Panc1 (cell line): ENCODE measurements at places on chromosomes 4 and X. TPM values are rescaled to one million over a fixed set of nuclear protein-coding genes. Genes with fewer than 3 reads are reported as not detected.

Gene XK
- total RNA-seq = 1.3 TPM

Gene SCML2
- 7.1 TPM for total RNA-seq

Gene HTR2C
- total RNA-seq = not detected

DNA sequence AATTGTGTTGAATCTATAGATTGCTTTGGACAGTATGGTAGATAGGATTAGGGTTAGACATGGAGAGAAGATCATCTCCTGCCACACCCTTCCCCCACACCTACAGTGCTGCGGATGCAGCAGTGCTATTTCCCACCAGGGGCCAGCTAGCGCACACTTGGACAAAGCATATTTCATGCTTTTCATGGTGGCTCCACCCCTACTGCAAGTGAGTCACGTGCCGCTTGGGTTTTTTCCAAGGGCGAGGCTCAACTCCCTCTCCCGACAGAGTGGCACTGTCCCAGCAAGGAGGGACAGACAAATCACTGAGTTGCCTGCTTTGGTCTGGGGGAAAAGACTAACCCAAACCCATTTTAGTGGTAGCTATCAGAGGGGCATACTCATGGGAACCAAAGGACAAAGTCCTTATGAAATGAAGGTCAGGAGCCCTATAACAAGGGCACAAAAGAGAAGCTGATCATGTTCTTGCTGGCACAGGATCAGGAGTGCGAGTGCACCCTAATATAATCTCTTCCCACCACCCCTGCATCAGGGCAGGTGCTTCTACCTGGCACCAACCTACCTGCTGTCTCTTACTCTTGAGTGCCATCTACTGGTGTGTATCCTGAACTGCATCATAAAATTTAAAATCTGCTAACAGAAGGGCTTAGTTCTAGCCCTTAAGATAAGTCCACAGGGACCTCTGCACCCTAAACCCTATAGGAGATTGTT, 55.1 kb upstream of the PGAM4 start:
- peak; percentile 27 for DNase-seq
- no peak overlapping the region for H3K4me3 ChIP-seq

DNA sequence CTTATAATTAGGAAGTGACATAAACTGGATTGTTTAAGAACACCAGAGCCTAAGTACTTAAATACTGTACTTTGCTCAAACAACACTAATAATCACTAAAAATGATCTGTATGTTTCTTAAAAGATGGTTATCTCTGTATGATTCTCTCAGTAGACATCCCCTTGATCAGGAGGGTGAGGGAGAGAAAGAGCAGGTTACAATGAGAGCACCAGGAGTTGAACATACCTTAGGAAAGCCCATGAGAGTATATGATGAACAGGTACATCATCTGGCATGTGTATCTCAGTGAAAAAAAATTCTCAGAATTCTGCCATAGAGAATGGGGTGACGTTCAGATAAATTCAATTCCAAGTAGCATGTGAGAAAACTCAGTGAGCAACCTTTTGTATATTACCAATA, 59.9 kb upstream of the IL2 start:
- DNase-seq = no peak
- H3K4me1 ChIP-seq = no peaks in the 10 kb centered on the region

DNA sequence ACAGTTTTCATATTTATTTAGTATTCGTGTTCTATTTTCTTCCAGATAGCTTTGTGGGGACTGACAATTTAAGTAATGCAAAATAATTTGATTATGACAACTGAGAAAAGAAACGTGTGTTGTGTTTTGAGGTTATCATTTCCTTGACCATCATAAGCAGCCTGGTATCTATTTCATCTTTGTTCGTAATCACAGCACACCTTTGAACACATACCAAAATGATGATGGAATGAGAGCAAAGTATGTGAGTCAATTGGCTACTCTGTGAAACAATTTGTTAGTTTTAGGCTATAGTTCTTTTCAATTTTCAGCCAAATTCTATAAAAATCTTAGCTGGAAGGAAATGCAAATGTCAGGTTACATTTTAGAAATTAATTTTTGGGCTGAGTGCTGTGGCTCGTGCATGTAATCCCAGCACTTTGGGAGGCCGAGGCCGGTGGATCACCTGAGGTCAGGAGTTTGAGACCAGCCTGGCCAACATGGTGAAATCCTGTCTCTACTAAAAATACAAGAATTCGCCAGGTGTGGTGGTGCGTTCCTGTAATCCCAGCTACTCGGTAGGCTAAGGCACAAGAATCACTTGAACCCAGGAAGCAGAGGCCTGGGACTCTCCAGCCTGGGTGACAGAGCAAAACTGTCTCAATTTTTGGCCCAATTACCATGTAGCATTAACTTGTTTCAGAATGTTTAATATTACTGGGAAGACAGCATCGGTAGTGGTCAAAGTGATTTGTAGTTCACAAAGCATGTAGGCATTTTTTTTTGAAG, 1.1 kb upstream of the DUSP21 start:
- H3K27me3 ChIP-seq = no peaks in the 10 kb centered on the region
- no peak overlapping the region for H3K4me3 ChIP-seq
- no peaks in the 10 kb centered on the region for H3K36me3 ChIP-seq
- no peak overlapping the region for H3K27ac ChIP-seq
- H3K4me1 ChIP-seq = no peaks in the 10 kb centered on the region
- DNase-seq = peak; percentile 25

DNA sequence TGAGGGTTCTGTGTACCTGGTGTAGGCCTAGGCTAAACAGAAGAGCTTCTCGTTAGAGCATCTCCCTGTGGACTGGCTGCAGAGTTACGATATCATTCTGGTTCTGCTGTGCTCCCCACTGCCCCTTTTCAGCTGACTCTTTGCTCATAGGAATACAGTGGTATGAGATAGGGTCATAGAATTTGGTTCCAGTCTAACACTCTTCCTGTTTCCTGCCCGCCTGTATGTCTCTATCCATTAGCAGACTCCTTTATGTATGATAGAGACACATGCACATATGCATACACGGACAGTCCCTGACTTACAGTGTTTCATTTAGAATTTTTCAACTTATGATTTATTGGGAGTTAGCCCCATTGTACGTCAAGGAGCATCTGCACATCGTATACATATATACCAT, 15.3 kb downstream of the RNF4 start:
- no peaks in the 10 kb centered on the region for H3K36me3 ChIP-seq
- H3K4me1 ChIP-seq = no peaks in the 10 kb centered on the region
- H3K27ac ChIP-seq = no peak overlapping the region
- no peak overlapping the region for H3K4me3 ChIP-seq
- H3K27me3 ChIP-seq = no peaks in the 10 kb centered on the region

DNA sequence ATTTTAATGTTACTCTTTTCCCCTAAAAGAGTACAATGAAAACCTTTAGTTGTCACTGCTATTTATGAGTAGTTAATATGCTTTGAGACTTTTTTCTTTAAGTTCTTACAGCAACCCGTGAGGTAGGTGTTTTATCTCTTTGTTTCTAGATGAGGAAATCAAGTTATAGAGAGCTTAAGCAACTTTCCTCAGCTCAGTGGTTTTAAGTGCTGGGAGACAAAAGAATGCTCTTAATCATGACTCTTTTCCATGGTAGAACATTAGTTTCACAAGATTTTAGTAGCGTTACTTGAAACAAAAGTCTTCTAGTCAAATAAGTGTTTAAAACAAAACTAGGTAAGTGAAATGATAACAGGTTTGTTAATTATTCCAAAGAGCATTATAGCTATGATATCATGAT, 354.7 kb upstream of the PITX2 start:
- H3K36me3 ChIP-seq = no peaks in the 10 kb centered on the region
- H3K4me1 ChIP-seq = no peaks in the 10 kb centered on the region
- no peak overlapping the region for H3K4me3 ChIP-seq
- H3K27me3 ChIP-seq = no peaks in the 10 kb centered on the region
- DNase-seq = no peak
- no peak overlapping the region for H3K27ac ChIP-seq
